ENCODE measurements at places on chromosomes 3 and 15.

DNA sequence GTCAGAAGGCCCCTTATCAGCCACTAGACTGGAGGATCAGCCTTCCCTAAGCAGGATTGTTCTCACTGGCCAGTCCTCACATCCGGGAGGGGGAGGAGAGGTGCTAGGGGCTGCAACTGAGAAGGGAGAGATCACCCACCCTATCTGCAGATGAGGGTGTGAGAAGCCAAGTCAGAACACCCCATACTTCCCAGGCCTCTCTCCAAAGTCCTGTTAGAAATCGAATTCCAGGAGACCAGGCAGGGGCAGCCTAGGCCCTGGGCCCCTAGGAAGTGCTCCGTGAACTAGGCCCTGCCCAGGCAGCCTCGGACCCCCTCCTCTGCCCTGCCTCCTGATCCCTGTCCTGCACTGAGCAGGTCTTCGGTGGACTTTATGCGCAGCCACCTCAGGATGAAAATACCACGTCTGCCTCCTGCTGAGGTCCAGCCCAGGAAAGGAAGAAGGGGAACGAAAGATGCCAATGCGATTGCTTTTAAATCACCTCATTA, 933 bp downstream of the DZIP1L start:
- no peak for DNase-seq

DNA sequence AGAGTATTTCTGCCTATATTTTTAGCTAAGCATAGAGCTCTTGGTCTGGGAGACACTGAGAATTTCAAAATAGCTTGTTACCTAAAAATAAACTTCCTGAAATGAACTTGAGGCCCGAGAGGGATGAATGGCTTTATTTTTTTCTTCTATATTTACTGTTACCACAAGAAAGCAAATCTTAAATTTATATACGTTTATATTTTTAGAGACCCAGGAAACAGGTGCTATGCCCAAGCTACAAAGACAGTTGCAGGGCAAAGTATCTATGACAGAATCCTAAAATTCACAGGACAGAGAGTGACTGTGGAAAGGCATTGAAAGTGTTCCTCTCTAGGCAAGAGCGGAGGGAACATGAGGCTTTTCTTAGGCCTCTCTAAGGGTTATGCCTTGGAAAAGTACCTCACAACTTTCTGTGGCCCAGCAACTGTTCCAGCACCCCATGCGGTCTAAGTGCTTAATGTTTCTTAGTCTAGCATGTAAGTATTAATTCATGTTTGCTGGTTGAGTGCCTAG, 36.5 kb downstream of the TGFBR2 start:
- no peak for DNase-seq

DNA sequence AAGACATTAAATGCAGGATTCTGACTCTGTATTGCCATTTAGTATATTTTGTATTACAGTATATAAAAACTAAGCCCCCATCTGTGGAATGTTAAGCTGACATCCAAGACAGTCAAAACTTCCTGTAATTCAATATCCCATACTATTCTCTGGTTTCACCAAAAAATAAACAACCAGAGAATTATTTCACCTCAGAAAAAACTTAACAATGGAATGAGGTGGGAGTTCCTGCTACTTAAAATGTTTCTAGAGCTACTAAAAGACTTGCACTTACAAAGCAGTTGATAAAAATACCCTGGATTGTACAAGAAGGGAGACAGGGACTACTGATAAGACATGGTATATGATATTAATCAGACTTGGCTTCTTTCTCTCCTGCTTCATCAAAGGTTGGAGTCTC, 8.3 kb downstream of the ARL13B start:
- DNase-seq = no peak

DNA sequence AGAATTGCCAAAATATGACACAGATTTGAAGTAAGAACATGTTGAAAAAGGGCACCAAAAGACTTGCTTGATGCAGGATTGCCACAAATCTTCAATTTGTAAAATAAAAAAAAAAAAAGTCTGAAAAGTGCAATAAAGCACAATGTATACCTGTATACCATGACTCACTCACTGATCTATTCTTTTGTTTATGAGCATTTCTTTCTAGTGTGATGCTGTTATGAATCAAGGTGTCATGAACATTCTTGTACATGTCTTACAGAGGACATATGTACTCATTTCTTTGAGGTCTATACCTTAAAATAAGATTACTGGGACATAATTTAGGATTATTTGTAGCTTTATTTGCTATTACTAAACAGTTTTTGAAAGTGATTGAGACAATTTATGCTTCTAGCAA, 464.9 kb upstream of the RBMS3 start:
- DNase-seq = no peak

DNA sequence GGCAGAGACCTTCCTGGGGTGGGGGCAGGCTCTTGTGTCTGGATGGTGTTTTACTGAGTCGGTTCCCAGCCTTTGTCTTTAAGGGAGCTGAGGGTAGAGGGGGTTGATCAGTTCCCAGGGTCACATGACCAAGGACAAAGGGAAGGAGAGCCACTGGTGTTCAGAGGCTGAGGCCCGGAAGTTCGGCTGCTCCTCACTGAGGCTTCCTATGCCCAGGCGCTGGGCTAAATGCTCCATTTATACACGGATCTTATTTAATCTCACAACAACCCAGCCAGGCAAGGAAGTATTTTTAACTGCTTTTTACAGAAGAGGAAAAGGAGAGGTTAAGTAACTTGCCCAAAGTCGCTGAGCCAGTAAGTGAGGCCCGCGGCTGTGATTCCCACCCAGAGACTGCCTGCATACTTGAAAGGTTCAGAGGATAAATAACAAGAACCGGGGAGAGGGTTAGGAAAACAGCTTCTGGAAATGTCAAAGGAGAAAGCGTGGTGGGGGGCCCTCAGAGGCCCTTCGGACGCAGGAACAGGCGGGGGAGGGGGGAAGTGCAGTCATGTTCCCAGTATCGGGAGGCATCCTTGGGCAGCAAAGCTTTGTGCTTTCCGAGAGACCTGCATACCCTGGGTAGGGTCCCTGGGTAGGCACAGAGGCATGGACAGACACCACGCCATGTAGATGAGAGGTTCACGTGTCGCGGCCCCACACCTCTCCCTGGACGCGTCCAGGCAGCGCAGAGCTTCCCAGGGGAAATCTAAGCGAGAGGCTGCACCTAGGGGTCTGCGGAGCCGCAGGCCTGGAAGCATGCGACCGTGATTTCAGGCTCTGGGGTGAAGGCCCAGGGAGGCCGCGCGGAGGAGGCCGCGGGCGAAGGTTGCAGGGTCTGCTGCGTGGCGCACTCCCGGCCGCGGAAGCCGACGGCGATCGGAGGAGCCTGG, 21.3 kb downstream of the EPHB3 start:
- DNase-seq = no peak

DNA sequence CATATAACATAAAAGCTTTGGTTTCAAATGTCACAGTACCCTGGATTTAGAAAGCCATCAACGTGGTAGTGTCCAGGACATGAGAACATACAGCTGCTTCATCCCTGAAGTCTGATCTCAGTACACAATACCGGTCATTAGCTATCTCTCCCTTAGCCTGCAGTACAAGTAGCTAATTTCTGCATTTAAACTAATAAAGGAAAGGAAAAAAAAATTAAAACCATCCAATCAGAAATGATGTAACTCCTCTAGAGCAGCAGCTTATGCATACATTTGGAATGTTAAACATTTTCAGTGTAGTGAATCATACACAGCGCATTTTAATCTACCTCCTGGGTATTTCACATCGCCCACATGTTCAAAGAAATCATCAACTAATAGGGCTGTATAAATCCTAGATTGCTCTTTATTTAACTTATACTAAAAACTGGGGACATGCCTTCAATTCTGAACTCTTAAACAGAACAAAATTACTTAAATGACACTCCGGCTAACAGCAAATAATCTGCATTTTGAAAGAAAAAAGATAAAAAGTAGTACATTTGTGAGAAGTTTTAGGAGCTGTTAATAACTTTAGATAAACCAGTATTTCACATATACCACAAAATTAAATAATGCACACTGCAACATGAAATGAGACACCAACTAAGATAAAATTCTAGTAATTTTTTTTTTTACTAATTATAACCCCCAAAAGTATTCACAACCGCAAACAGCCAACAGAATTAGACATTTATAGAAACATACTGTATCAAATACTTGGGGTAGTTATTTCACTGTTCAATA, 3.7 kb downstream of the IGF2BP2 start:
- no peak for DNase-seq

GRCh38 chr3:61956236-61956635, 394.9 kb downstream of the PTPRG start:
- no peak for DNase-seq

DNA sequence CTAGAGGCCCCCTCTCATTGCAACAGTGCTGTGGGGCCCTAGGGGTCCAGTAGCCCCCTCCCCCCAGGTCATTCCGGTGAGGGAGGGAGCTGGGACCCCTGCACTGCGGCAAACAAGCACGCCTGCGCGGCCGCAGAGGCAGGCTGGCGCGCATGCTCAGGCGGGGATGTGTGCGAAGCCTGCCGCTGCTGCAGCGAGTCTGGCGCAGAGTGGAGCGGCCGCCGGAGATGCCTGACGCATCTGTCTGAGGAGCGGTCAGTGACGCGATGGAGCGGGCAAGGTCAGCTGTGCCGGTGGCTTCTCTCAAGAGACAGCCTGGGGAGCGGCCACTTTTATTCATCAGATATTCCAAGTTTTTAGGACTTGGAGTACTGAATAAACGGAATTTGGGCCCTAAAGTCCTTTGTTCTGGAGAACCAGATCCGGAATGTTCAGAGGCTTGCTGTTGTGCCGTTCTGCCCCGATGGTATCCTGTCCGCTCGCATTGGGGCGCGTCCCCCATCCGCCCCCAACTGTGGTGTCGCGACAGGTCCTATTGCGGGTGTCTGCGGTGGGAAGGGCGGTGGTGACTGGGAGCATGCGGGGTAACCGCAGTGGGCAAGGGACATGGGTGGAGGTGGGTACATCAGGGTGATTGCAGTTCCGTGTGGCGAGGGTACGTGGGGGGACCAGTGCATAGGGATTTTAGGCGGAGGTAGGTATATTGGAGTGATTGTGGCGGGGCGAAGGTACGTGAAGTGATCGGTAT, at the start of the genes SNRPN and SNURF:
Gene SNRPN, plus strand, starts transcription at position 205 of the 748 bp plus-strand sequence. CDS start 19,467 bp downstream, outside the sequence.
Gene SNURF, plus strand, starts transcription at position 205 of the 748 bp plus-strand sequence. Its CDS starts 62 bp downstream, at position 267.
- no peak for DNase-seq

GRCh38 chr3:45988362-45988761, 7.3 kb downstream of the FYCO1 start:
- DNase-seq = no peak

DNA sequence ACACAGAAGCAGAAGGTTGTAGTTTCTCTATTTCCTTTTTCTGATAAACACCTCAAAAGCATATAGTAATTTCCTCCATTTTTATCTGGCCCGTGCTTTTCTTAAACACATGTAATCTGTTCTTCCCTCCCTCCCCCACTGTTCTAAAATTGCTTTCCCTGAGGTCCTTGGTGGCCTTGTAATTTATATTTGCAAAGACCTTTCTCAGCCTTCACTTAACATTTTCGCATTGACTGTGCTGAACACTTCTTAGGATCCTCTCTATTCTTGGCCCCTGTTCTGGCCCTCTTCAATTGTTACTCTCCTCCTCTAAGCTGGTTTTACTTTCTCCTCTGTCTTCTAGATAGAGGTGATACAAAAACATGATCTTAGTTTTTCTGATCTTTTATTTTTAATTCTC, 28.3 kb downstream of the GAP43 start:
- no peak for DNase-seq

- no peak for DNase-seq
Measured at GRCh38 chr3:138338244-138338643, 8.6 kb upstream of the NME9 start.

GRCh38 chr15:38176155-38176554, 76.5 kb upstream of the SPRED1 start:
- no peak for DNase-seq

DNA sequence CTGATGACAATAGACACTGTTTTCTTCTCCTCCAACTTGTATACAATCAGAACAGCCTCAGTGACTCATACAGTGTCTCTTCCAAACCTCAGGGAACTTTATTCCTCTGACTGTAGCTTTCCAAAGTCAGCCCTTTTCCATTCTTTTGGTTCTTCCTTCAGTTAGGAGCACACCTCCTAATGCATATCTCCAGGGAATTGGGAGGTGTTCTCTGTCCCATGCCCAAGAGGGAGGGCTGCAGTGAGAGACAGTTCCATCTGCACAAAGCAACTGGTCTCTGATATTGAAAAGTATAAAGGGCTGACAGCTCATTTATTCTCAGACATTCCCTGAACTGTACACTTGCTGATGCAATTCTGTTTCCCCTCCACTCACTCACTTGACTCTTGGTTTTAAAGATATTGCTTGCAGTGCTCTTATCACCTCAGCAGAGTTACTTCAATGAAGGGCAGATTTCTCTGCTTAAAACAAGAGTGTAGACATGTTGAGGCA, 337.8 kb upstream of the TBC1D5 start:
- no peak for DNase-seq

DNA sequence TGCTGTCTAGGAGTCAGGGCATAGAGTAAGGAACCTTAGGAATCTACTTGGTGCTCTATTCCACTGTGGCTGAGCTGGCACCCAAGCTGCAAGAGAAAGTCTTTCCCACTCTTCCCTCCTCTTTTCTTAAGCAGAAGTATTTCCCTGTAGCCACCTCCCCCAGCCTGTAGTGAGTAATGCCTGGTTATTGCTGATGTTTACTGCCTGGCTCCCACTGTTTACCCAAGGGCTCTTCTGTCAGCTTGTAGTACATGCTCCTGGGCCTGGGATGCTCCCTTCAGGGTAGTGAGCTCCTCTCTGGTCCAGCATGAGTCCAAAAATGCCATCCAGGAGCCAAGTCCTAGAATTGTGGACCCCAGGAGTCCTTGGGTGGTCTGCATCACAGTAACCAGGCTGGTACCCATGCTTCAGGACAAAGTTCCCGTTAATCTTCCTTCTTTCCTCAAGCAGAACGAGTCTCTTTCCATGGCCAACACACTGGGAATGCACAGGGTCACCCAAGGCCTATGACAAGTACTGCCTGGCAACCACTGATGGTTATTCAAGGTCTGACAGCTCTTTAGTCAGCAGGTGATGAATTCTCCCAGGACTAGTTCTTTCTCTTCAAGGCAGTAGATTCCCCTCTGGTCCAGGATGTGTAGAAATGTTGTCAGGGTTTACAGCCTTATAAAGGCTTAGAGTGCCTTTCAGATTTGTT, 17.6 kb downstream of the GALK2 start:
- no peak for DNase-seq

GRCh38 chr3:51715977-51716294, 9.1 kb downstream of the GRM2 start:
- DNase-seq = peak; percentile 16

- DNase-seq = no peak
Measured at GRCh38 chr15:68935400-68935937, 5.1 kb downstream of the SPESP1 start.

All from D721Med (cell line).